ENCODE measurements at places on chromosomes 4 and X.

- DNase-seq, result no peak
Measured at GRCh38 chr4:121192013-121192412, 27.9 kb upstream of the TNIP3 start.

GRCh38 chr4:57039345-57039744, 60.6 kb downstream of the POLR2B start:
- no peak for DNase-seq

DNA sequence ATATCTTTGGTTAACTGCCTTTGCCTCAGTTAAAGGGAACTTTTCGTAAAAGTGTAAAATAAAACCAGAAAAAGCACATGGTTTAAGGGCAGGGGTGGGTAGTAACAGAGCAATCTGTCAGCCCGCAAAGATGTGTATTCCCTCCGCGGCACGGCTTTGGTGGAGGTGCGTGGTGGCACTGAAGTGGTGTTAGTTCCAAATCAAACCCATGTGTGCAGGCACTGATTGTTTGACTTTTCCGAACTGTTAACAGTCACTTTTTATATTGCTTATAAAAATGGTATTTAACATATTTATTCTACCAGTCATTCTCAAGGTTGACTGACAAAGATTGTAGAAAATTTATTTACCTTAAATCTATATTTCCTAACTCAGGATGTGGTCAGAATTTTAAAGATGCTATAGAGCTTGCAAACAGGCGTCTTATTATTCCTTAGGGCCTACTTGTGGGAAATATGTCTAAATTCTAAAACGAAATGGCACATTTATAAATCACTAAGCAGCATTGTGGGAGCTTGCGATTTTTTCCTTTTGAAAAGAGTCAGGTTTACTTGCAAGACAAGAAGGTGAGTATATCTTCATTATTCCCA, 272.7 kb upstream of the PCDH18 start:
- no peak for DNase-seq

DNA sequence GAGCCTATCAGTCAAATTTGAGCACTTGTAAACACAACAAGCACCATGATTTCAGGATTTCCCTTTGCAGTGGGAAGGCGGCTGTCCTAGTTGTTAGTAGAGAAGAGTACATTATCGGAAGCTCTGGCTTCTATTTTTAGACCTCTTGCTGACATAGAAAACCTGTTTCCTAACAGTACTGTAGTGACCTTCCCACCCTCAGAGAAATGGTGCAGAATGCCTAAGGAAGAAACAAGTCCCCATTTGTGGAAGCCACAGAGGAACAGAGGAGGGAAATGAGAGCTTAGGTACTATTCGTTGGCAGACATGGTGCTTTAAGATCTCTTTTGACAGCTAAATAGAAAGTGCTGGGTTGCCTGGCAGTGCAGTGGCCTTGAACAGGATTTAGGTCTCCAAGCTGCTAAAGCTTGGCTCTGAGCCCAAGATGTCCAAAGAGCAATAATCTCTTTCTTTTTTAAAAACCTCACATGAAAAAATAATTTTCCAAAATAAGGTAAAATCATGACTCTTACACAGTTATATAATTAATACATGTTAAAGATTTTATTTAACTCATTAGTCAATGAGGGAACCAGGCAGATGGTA, 24.9 kb downstream of the GLRA2 start:
- DNase-seq, result no peak

All from cerebellar nuclear complex (tissue), 1 donor.